KG1 (cell line): ENCODE measurements at places on chromosomes 2 and 18.
A peak's percentile ranks its signal among the peaks of the same experiment; 100 is the strongest.

- DNase-seq, result no peak
Observed at GRCh38 chr18:48609820-48610815, 71.3 kb downstream of the CTIF start.

- no peak for DNase-seq
Observed at GRCh38 chr18:32243358-32243757, 53.5 kb downstream of the MEP1B start.

DNA sequence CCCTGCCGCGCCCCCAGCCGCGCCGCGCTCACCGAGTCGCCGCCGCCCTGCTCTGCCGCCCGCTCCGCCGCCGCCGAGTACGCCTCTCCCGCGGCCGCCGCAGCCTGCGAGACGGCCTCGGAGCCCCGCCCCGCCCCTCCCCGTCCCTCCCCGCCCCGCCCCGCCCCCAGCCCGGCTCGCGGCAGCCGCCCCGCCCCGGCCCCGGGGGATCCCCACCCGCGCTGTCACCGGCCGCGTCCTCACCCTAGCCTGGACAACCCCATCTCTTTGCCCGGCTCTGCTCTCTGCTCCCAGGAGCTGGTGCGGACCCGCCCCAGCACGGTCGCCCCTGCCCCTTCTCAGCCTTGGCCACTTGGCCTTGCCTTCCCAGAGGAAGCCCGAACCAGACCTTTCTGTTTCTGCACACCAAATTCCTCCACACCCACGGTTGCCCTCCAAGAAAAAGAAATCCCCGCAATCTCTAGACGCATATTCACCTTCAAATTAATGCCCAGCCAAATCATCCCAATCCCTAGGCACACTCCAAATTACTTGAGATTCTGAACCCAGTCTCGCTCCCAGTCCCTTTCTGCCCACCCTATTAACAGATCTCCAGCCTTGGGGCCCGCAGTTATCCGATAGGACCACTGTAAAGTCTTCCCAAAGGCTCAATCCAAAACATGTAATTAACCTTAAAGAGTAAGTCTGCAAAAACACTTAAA lies at the start of gene CYRIA:
Gene CYRIA (minus strand): TSS at position 87 of the 701 bp plus-strand sequence. CDS start 77,715 bp downstream, outside the sequence.
- DNase-seq, result no peak

DNA sequence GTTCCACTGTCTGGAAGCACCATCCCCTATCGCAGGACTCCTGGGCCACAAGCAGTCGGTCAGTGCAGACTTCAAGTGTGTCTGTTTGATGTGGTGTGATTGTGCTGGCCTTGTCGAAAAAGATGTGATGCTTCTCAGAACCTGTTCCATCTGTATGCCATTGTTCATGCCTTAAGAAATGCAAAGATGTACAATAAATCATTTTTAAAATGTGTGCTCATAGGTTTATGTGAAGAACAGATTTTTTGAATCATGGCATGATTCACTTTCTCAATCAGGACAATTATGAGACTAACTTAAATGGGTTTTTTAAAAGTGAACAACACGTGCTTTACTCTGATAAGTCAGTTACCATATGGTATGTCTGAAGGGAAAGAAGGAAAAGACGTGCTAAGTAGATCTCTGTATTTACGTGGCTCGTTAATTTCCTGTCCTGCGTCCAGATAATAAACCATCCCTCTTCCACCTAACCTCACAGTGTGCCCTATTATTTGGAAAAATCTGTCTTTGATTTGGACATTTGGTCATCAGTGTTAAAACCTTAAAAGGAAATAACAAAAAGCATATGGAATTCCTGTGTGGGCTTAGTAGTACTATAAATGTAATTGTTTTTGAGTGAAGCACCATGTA lies 54.9 kb downstream of the PRKRA start:
- no peak for DNase-seq

- DNase-seq, result no peak
Observed at GRCh38 chr2:130391058-130391871, 35.4 kb downstream of the PTPN18 start.

- DNase-seq, result no peak
Observed at GRCh38 chr2:224039770-224040440, 819 bp upstream of the SERPINE2 start.

DNA sequence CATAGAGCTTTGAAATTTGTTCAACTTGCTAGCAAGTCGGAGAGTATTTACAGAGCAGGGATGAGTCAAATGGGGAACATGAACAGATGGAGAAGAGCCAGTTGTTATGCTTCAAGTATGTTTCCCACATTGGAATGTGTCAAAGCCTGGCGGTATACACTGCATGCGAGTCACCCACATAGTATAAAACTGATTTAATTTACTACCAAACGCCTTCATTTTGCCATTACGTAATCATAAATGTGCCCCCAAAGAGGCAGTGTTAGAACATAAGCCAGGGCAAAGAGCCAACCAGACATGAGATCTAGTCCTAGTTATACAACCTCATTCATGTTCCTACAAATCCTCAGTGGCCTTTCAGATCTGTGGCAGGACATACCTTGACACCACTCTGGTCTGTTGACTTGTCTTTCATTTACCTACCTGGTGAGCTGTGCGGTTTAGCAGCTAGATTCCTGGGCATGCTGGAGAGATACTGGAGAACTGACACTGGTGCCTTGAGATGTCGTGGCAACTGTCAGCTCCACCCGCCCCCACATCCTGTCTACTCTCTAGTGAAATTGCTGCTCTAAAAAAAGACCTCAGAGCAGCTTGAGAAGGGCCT lies 21.7 kb upstream of the NRP2 start:
- DNase-seq, result no peak

DNA sequence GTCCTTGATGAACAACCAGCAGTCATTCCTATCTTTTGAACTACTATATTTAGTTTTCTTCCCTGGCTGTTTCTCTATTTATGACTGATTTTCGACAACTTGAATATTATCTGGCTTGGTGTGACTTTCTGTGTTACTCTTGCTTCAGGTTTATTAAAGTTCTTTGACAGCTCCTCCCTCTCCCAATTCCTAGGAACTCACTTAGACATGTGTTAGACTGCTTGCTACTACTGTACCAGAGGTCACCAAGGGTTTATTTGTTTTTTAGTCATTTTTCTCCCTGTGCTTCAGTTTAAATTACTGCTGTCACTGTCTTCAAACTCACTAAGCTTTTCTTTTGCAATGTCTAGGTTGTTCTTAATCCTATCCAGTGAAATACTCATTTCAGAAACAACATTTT lies 90.5 kb downstream of the TMEM131 start:
- no peak for DNase-seq

- peak; percentile 2 for DNase-seq
Observed at GRCh38 chr2:18378020-18378653, 182.3 kb downstream of the RDH14 start.

DNA sequence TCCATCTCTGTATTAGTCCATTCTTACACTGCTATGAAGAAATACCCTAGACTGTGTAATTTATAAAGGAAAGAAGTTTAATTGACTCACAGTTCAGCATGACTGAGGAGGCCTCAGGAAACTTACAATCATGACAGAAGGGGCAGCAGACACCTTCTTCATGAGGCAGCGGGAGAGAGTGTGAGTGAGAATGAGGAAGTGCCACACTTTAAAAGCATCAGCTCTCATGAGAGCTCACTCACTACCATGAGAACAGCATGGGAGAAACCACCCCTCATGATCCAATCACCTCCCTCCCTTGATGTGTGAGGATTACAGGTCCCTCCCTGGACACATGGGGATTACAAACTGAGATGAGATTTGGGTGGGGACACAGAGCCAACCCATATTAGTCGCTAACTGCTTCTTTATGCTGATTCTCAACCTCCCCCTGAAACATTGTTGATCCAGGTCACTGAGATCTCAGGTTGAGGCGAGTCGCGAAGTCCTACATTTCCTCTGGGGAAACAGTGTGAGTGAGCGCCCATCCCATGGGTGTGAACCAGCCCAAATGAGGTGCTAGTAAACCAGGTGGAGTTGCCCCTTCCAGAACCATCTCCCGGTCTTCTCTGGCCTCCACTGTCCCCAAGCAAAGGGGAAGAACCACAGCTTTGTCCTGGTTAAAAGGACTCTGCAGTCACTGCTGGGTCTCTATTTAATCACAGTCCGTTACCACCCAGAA lies 123.8 kb downstream of the CAPN13 start:
- peak; percentile 22 for DNase-seq

DNA sequence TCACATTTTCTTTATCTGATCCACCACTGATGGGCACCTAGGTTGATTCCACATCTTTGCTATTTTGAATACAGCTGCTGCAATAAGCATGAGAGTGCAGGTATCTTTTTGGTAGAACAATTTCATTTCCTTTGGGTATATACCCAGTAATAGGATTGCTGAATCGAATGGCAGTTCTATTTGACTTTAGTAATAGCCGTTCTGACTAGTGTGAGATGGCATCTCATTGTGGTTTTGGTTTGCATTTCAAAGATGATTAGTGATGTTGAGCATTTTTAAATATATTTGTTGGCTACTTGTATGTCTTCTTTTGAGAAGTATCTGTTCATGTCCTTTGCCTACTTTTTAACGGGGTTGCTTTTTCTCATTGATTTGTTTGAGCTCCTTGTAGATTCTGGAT lies 72.3 kb downstream of the CCDC138 start:
- no peak for DNase-seq

DNA sequence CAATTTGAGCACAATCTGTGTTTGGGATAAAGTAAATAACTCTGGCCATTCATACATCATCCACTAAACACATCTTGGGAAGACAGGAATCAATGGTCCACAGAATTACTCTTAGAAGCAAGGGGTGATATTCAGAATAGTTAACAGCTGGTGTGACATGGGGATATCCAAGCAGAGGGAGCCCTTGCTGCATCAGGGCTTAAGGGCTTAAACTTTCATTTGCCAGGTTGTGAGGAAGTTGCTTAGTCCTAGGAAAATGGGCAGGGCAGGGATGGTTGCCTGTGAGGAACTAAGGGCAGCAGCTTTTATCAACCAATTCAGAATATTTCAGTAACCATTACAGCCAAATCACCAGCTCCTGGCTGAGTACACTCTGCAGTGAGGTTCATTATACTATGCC lies 2.0 kb upstream of the ITGA6 start:
- no peak for DNase-seq

GRCh38 chr2:45816272-45816671 lies 164.8 kb downstream of the PRKCE start:
- DNase-seq, result no peak

DNA sequence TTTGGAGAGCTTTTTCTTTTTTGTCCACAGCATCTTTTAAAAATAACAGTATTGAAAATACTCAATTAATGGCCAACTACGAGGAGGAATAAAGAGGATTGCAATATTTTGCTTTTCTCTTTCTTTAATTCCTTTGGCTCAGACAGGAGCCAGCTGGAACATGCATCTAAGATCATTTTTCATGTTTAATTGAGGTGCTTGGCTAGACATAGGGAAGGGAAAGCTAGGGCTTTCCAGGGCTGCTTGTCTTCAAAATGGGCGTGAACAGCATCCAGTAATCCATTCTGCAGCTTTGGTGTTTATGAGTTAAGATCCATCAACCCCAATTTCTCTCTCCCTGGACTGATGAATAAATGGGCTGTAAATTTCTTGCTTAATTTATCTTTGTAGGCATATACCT lies 323.0 kb downstream of the PTPRM start:
- DNase-seq, result no peak

- no peak for DNase-seq
Observed at GRCh38 chr18:70446063-70446462, 157.2 kb downstream of the SOCS6 start.

DNA sequence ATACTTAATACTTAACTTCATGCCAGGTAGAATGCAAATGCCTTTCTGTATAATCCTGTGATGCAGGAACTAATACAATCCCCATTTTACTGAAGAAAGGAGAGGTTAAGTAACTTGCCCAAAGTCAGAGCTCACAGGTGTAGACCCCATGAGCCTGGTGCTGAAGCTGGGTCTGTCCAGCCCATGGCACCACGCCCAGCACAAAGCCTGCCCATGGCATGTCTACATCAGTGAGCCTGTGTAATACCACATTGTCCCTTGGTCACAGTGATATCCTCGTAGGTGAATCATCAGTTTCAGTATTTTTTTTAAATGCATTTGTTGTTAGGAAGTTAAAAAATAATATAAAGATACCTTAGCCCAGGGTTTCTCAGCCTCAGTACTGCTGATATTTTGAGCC lies 69.9 kb upstream of the MCFD2 start:
- no peak for DNase-seq
